Nucleus accumbens (tissue), 56 donors: ENCODE measurements at places on chromosomes 4 and X.

GRCh38 chrX:109268340-109268739 is 213.5 kb downstream of the GUCY2F start:
- no peak for DNase-seq

GRCh38 chrX:10135561-10136399 is 21.0 kb upstream of the CLCN4 start:
- DNase-seq, result no peak

DNA sequence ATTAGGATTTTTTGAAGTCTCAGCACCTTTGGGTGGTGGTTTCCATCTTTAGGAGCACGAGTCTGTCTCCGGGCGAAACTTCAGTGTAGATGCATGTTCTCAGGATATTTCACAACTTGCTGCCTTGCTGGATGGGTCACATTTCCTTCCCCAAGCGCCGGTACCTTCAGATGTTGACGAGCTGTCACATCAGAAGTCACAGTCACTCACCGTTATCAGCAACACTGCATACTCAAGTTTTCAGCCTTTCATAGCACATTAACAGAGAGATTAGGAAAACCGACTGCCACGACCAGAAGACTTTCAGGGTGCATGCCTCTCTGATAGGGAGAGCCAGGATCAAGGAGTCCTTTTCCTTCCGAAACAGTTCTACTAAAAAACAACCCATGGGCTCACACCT is 77.8 kb downstream of the SHROOM2 start:
- DNase-seq, result no peak

DNA sequence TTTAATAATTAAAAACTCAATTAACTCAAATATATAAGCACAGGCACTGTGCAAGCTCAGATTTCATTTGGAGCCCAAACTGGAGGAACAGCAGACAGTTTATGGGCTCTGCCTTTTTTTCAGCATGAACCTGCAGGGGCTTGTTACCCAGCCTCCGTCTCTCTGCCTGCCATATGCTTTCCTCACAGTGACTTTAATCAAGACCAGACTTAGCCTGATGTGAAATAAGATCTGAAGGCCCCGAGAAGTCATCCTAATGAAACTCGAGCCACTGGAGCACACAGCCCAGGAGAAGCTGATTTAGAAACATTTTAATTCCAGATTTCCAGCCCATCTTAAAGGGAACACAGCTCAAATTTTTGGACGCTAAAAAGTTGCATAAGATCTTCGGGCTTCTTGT is 55.6 kb downstream of the SPATA18 start:
- DNase-seq, result no peak

DNA sequence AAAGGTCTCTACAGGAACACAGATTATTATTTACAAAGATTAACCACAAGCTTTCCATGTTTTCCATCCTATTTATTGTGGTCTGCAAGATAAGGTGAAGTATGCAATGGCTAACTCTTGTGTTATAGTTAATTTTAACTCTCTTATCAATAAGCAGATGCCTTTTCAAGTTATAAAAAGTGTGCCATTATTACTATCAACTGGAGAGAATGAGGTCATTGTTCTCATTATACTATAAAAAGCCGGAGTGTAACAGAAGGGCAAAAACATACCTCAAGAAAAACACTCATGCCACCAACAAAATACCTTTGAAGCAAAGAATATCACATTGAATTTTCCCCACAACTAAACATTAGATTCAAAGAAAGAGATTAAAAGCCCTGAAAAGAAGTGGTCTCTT is 52.0 kb upstream of the SORBS2 start:
- no peak for DNase-seq

DNA sequence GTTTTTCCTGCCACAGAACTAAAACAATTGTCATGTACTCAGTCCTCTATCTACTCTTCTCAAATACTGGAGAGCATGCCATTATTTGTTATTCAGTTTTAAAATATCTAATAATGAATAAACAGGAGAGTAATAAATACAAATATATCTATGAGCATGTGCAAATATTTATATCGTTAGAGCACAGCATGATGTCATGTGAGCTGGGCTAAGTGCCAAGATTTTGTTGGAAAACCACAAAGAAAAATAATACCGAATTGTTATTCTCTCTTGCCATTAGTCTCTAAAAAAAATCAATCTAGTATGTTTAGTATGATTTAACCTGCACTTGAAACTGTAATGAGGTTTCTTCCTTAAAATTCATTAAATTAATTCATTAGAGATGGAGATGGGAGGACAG is 97.3 kb downstream of the DDX60 start:
- DNase-seq, result no peak

- no peak for DNase-seq
Measured at GRCh38 chr4:47415719-47416118, 47.8 kb downstream of the COMMD8 start.

DNA sequence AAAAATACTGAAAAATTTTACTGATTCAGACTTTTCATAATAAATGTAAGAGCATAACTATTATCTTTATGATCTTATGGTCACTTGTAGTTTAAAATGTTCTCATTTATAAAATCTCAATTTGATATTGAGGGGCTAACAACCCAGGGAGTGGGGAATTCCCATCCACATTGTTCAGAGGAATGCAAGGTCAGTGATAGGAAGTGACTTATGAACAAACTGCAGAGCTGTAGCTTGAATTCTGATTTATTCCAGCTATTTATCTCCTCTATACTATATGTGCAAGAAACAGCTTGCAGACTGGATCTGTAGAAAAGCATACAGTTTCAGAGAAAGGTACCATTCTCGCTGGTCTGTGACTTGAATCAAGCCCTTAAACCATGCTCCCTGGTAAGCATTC is 61.6 kb downstream of the SEC24D start:
- DNase-seq, result no peak

- DNase-seq, result no peak
Measured at GRCh38 chrX:3712870-3713224, 602 bp downstream of the PRKX start.

- no peak for DNase-seq
Measured at GRCh38 chr4:46656071-46656470, 253.0 kb downstream of the COX7B2 start.

- no peak for DNase-seq
Measured at GRCh38 chrX:10393899-10394298, 226.5 kb downstream of the MID1 start.

DNA sequence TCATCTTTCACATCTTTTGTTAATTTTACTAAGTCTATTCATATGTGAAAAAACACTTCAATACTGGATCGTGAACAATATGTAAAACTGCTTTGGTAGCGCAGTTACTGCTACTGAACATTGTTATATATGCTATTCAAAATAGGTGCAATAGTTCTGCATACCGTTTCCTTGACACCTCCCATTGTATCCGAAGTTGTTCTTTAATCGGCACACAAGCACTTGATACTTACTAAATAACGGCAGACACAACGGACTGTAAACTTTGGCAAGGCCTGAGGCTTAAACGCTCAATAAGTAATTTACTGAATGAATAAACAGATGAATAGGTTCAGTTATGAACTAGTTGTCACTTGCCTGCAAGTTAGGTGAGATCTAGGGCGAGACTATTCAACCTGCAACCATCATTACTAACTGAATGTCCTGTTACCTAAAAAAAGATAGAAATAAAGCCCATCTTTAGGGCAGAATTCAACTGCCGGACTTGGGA is 620 bp downstream of the ANAPC10 start:
- no peak for DNase-seq

DNA sequence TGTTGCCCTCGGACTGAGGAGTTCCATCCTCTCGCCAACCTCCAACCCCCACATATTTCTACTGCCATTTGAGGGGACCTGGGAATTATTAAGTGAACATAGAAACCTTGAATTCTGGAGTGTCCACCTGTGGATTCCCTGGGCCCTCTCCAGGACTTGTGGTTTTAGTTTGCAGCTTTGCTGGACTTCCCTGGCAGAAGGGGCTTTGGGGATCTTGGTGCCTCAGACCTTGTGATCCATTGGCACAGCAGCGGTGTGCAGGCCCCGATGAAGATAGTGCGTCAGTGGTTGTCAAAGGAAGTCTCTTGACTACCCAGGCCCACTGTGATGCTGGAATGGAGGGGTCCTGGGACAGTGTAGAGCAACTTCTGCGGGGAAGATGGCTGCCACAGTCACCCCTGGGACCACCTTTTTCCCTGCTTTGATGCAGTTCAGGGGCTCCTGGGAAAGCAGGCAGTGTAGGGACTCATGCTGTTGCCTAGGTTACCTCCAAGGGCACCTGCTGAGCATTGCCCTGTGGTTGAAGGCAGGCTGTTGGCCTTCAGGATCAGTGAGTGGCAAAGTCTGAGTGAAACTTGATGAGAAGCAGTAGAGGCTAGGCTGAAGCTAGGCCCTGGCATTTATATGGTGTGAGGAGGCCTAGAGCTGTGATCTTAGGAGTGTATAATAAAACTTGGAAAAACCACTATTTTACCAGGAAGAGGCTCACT is 2.2 kb downstream of the SLC16A2 start:
- no peak for DNase-seq

GRCh38 chr4:17475481-17475880 is 36.4 kb downstream of the QDPR start:
- no peak for DNase-seq

- no peak for DNase-seq
Measured at GRCh38 chr4:90181644-90182043, 54.5 kb downstream of the CCSER1 start.

DNA sequence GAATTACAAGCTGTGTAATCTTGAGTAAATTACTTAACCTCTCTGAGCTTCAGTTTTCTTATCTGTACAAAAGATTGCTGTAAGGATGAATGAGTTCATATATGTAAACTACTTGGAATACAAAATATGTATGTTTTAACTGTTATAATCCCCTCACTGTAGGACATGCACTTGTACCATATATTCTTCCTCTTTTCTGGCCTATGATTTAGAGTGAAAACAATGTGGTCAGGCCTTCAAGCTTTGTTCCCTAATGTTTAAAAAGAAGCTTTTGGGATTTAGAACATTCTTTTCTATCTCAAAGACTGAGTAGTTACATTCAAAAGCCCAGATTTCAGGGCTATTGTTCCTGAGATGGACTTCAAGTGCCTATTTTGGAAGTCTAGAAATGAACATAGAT is 26.7 kb upstream of the GPRIN3 start:
- DNase-seq, result no peak

- no peak for DNase-seq
Measured at GRCh38 chrX:102624105-102624504, 24.8 kb downstream of the ARMCX5 start.

DNA sequence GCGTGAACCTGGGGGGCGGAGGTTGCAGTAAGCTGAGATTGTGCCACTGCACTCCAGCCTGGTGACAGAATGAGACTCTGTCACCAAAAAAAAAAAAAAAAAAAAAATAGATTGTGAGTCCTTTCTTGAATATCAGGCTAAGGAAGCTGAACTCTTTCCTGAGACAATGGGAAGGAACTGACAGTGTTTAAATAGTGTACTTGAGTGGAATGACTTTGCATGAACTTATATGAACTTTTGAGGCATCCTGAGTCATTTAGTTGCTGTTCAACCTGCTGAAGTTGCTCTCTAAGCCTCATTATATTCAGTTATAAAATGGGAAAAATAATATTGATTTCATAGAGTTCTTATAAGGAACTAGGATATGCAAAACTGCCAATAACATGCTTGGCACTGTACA is 79.3 kb upstream of the LIMCH1 start:
- DNase-seq, result no peak

- no peak for DNase-seq
Measured at GRCh38 chr4:118968005-118968404, 79.4 kb downstream of the SYNPO2 start.

DNA sequence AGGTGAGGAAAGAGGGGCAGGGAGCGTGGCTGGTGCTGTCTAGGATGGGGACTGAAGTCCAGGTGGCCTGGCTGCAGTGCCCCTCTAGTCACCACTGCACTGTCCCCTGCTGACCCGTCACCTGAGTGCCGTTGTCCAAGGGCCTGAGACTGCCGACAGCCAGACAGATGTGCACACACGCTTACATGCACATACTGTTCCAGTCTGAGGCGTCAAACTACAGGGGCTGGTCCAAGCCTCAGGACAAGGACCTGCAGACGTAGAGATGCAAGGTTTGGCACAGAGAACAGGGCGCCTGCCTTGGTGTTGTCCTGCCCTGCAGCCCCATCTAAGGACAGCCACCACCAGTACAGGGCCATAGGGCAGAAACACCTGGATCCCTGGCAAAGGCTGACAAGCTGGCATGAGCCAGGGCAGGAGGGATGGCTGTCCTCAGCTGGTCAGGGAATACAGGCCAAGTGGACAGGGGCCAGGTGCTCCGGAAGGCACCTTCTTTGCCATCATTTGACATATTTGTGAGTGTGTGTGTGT is 1.7 kb downstream of the SLC2A9 start:
- DNase-seq, result no peak
